ENCODE measurements at places on chromosomes 6 and 20. TPM values are rescaled to one million over a fixed set of nuclear protein-coding genes. Genes with fewer than 3 reads are reported as not detected.

Gene CST7
- not detected for total RNA-seq

Gene RAB44
- total RNA-seq = under 0.01 TPM

Gene NINL
- 10.1 TPM for total RNA-seq

Gene FYN
- 118 TPM for total RNA-seq

Gene ENTPD6
- total RNA-seq = 81.9 TPM

Gene AIF1
- total RNA-seq = not detected
